ENCODE measurements at places on chromosomes 6 and 20.

DNA sequence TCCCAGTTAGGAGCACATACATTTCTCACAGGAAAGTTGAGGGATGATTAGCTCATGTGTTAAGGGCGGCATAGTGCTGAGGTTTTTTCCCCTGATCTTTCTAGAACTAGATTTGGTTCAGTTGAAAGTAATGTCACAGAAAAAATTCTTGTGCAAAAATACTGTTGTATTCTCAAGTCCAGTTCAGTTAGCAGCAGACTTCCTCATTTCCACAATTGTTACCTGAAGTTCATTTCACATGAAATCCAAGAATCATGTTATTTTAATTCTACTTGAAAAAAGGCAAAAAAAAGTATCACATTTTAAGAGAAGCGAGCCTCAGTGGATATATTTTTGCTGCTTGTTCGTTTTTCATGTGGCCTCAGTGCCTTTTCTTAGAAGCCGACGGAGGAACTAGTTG lies 227.8 kb downstream of the TMEM242 start:
- DNase-seq, result no peak

DNA sequence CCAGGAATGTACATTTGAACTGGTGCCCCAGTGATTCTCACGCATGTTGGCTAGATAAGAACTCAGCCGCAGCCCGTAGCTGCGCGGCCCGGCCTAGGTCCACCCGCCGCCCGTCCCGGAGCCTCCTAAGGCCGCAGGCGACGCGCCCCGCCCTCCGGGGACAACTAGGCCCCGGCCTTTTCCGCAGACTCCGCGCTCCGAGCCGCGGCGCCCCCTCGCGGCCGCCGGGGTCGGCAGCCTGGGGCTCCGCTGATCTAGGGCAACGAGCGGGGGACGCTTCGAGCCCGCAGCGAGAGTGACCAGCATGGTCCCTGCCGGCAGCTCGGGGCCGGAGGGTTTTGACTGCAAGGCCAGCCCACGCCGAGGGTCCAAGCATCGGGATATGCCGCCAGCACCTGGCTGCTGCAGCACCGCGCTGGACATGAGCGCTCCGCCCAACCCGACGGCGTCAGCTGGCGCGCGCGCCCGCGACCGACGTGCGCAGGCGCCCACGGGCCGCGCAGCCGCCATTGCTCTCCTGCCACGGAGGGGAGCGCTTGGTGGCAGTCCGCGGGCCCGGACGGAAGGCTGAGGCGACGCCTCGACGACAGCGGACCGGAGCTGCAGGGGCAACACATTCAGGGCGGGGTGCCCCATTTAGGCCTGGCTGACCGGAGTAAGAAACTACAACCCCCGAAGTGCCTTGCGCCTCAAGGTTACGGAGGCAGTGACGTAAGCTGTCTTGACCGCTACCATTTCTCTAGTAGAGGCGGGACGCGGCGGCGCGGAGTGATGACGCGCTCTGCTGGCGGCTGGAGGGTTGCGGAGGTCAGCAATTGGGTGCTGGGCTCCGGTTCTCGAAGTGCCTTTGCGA lies at the start of gene AP5S1:
TSS of gene AP5S1 (plus strand) at position 500 of the 853 bp plus-strand sequence. CDS start 1,571 bp downstream, outside the sequence.
- DNase-seq, result peak; percentile 97

DNA sequence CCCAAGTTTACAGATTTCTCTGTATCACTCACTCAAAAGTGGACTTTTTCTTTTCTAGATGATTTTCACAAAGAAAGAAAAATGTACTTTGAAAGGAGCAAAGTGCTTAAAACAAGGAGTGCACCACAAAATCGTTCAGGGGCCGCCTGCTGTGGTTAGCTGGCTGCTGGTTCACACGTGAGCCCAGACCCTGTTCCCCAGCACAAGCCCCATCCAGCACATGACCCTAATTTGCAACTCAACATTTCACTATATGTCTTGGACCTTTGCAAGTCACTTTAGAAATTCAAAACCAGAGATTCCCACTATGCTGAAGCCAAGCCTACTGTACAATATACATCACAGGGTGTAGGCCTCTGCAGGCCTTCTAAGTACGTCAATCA lies 95.5 kb upstream of the NHSL1 start:
- DNase-seq, result no peak

- DNase-seq, result no peak
These were observed 35.7 kb downstream of the TAF4 start for GRCh38 chr20:62029949-62030348.

GRCh38 chr6:32764048-32764447 lies 716 bp upstream of the HLA-DQB2 start:
- DNase-seq, result no peak

GRCh38 chr20:18166241-18166881 lies 28.7 kb downstream of the KAT14 start:
- DNase-seq, result no peak

DNA sequence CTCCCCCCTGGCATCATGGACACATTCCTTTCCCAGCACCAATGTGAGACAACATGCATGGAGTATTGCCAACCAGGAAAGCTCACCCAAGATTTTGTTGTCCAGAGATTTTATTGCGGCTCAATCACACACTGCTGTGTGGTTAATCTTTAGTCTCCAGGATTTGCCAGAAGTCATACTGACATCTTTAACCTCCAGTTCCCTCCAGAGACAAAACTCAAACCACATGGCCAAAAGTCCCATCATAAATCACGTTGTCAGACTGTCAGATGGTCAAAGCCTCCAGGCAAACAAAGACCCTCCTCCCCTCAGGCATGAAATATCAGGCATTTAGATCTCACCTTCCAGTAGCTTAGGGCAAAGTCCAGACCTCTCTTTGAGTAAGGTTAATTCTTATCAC lies 97.3 kb upstream of the OPRM1 start:
- DNase-seq, result no peak

DNA sequence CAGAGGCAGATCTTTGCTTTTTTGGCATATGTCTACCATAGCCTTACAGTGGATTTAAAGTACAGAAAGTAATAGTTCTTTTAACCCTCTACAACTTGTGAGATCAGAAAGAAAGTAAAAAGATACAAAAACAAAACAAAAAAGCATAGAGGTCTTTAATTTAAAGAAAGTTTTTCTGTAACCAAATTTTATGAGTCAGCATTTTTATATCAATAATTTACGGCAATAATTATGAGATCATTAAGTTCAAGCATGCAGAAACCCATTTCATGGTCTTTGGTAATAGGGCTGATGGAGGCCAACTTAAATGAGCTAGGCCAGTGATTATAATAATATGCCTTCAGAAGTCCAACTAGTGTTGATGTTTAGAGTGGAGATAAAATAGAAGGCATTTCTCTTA lies 145.9 kb downstream of the AIG1 start:
- DNase-seq, result no peak

DNA sequence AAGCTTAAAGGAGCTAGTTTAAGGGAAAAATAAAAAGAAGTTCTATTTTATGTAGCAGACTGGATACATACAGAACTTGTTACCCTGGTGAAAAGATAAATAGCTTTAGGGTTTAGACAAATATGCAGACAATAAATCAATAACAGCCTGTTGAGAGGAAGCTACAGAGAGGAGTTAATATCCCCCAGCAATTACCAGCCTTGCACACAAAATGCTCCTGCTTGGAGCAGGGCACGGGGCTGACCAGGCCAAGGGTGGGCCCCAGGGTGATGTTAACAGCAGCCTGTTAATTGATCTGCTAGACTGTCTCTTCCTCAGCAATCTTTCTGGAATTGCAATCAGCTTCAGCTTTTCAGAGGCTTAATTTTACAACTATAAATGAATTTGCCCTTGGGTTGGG lies 125.1 kb upstream of the SOX4 start:
- no peak for DNase-seq

DNA sequence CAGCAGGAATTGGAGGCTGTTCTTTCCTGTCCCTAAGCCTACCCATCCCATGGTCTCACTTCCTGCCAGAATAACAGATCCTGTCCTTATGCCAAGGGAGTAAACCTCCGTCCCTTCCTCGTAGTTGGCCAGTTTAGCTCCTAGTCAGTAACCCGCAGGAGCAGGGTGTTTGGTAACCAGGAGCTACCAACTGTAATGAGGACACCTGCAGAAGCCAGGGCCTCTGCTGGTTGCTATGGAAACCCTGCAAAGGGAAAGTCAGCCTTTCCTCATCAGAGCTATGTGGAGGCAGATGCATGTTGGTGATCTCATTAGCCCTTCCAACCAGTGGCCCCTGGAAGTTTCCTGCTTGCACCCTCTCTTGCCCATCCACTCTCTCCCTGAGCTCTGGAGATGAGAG lies 368.2 kb upstream of the SULF2 start:
- DNase-seq, result no peak

- no peak for DNase-seq
These were observed 80.5 kb downstream of the SNX5 start for GRCh38 chr20:17888044-17888443.

- no peak for DNase-seq
These were observed 19.2 kb upstream of the MRPS18A start for GRCh38 chr6:43706788-43707187.

Data from GOT3 (cell line).